Fibroblast of skin of abdomen (primary cell): ENCODE measurements at places on chromosomes 1 and 21.

DNA sequence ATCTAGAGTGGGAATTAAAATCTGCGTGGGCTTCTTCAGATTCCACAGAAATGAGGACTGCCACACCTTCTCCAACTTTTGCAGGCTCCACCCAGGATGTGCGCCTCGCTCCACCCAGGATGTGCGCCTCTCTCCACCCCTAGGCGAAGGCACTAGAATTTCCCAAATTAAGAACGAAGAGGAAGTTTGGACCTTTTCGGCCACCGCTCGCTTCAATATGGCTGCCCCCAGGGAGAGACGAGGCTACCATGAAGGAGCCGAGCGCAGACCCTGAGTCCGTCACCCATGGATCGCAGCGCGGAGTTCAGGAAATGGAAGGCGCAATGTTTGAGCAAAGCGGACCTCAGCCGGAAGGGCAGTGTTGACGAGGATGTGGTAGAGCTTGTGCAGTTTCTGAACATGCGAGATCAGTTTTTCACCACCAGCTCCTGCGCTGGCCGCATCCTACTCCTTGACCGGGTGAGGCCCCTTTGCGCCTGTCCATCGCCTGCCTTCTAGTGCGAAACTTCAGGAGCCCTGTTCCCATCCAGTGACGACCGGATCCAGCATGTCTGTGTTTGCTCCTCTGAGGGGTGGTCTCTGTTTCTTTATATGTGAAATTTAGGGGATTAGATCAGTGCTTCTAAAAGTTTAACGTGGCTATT lies at the start of the genes CRYZ and TYW3:
Gene CRYZ, minus strand, starts transcription at position 91 of the 644 bp plus-strand sequence. CDS start 8,229 bp downstream, outside the sequence.
Gene TYW3, plus strand, starts transcription at position 193 of the 644 bp plus-strand sequence. Its CDS starts 93 bp downstream, at position 286.
- peak; percentile 95 for DNase-seq

DNA sequence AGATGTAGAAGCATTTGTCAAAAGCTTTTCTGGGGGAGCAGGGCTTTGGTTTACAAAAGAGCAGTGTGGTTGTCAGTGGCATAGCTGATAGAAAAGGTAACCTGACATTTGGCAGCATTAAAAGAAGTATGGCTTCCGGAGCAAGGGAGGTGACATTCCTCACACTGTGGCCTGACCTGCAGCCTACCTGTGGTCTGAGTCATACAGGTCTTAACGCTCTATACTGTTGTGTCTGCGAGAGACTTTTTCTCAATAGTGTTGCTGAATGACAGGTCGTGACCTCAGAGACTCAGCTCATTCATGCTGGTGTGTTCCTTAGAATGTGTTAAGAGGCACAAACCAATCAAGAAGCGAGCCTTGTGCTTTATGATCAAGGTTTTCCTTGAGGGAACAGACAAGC lies 19.3 kb downstream of the PHGDH start:
- DNase-seq, result no peak

GRCh38 chr21:21241391-21241790 lies 243.2 kb downstream of the NCAM2 start:
- no peak for DNase-seq

DNA sequence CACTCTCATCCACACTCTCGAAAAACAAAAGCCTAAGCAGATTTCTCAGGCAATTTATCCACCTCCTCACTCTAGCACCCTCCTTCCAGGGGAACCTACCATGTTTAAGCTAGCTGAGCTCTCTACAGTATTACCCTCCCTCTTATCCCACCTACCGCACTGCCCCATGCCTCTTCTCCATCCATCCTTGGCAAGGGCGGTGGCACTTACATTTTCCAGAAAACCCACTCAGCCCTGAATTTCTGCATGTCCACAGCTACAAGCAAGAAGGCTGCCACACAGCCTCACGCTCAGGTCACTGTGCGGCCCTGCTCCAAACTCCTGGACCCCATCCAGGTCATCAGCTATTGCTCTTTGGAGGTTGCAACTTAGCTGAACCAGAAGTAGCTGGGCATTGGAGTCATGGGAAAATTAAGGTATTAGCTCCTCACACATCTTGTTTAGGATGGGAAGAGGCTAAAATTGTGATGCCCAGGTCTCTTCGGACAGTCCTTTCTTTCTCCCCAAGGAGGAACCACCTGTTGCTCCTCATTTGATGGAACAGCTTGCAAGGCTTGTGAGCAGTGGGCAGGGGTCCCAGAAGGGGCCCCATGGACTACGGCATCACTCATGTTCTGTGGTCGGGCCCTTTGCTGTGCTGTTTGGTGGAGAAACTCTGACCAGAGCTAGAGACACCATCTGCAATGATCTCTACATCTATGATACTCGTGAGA lies 1.1 kb downstream of the KLHDC9 start:
- no peak for DNase-seq

DNA sequence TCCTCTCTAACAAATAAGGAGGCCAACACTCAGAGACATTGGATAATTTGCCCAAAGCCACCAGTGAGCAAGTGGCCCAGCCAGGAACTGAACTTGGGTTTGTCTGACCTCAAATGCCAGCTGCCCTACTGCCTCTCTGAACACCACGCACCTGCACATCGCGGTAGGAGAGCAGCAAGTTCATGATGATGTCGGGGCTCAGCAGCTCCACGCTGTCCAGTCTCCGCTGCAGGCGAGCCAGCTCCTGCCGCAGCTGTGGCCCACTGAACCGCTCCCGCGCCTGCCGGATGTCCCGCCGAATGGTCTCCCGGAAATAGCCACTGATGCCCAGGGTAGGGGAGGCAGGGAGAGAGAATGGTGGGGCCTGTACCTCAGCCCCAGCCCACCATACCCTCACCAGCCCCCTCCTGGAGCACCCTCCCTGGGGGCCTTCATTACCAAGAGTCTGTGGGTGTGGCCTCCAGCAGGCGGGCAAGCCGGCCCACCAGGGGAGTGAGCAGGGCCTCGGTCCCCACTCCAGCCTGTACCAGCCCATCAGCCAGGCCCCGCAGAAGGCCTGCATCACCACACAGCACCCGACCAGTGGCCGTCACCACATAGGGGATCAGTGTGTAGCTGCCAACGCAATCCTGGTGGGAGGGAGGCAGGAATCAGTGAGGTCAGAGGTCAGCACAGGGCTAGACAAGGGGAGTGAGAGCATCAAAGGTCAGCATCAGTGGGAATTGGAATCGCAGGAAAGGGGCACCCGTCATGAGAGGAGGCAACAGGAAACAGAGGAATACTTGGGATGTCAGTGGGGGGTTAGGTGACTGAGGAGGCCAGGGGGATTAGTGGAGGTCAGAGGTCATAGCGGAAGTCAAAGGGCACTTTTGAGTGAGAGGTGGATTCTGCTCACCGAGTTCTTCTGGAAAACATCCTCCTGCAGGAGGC lies 2.7 kb downstream of the MAP3K6 start:
- no peak for DNase-seq

GRCh38 chr21:37223804-37224345 lies 43.3 kb downstream of the VPS26C start:
- DNase-seq, result no peak

- DNase-seq, result no peak
These were observed 59.2 kb upstream of the RASAL2 start for GRCh38 chr1:178034676-178035075.

DNA sequence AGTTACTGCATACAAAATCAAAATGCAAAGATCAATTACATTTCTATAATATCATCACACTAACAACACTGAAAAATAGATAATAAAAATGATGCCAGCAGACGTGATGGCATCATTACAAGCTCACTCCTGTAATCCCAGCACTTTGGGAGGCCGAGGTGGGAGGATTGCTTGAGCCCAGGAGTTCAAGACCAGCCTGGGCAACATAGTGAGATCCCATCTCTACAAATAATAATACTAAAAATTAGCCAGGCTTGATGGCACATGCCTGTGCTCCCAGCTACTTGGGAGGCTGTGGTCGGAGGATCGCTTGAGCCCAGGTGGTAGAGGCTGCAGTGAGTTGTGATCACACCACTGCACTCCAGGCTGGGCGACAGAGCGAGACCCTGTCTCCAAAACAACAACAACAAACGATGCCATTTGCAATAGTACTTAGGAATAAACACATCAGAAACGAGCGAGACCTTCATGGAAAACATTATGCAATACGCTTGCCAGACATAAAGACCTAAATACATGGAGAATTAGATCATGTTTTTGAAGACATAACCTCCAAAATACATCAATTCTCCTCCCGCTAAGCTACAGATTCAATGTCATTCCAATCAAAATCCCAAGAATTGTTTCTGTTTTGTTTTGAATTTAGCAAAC lies 86.6 kb upstream of the ERRFI1 start:
- DNase-seq, result no peak

GRCh38 chr1:187817782-187818181 lies 989.0 kb downstream of the PLA2G4A start:
- no peak for DNase-seq

DNA sequence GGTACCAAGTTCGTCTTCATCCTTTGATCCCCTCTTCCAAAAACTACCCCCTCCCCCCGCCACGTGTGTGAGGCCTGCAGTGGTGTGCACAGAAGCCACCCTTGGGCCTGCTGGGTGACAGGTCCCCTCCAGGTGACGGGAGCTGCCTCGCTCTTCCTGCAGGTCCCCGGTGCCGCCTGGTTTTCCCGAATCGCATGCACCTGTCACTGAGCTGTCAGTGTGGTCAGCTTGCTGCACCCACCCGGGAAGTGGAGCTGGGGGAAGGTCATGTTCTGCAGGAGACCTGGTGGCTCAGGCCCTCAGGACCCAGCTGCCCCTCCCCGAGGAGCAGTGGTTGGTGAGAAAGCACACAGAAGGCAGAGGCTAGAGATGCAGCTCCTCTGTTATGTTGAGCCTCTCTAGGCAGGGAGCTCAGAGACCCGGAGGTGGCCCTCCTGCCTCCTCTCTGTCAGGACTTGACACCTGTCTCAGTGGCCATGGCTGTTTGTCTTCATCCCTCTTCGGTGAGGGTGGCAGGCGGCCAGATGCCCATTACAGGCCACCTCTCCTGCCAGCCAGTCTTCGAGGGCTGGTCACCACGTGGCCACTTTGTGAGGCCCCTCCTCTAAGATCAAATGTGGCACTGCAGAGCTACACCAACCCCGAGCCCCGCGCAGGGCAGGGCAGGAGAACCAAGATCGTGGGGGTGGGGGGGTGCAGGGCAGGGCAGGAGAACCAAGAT lies 60.9 kb downstream of the SKI start:
- no peak for DNase-seq

DNA sequence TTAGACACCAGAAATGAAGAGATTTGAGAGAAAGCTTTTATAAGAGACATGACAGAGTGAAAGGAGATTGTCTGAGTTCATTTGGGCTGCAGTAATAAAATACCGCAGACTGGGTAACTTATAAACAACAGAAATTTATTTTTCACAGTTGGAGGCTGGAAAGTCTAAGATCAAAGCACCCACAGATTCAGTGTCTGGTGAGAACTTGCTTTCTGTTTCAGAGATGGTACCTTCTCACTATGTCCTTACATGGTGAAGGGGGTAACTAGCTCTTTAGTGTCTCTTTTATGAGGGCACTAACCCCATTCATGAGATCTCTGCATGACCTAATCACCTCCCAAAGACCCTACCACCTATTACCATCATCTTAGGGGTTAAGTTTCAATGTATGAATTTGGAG lies 30.9 kb upstream of the FCRL4 start:
- DNase-seq, result no peak

- DNase-seq, result peak; percentile 22
These were observed 4.8 kb upstream of the LRRC8B start for GRCh38 chr1:89519779-89520358.

- no peak for DNase-seq
These were observed 69.6 kb downstream of the PIK3R3 start for GRCh38 chr1:46062651-46063319.

- DNase-seq, result no peak
These were observed 25.9 kb downstream of the KRTAP19-8 start for GRCh38 chr21:31012133-31013089.

- DNase-seq, result peak; percentile 41
These were observed 25.1 kb downstream of the SPSB1 start for GRCh38 chr1:9317591-9318417.

GRCh38 chr1:41673806-41674205 lies 189.3 kb upstream of the EDN2 start:
- DNase-seq, result no peak

DNA sequence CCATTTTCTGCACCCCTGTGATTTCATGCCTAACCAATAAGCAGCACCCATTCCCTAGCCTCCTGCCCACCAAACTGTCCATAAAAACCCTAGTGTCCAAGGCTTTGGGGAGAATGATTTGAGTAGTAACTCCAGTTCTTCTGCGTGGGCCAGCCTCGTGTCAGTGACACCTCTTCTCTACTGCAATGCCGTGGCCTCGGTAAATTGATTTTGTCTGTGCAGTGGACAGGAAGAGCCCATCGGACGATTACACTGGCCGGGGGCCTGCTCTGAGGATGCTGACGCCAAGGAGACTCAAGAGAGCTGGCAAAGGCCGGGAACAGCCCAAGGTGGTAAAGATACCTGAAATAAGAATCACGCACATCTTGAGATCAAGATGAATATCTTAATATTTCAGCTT lies 29.3 kb downstream of the RSPH1 start:
- DNase-seq, result no peak

DNA sequence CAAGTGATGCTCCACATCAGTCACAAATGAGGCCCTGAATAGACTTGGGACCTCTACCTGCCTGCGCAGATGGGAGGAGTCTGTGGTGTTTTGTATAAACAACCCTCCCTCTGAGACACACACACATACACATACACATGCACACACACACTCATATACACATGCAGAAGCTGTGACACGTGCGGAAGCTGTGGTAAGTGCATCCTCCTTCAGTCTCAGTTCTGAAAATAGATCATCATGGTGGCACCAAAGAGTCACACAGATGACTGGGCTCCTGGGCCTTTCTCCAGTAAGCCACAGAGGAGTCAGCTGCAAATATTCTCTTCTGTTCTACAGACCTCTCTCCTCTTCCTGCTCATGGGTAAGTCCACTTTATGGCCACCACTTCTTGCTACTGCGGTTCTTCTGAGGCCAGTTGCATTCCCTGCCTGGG lies at the start of gene LY9:
Gene LY9, plus strand, starts transcription at position 224 of the 433 bp plus-strand sequence. Its CDS starts 14 bp downstream, at position 238.
- DNase-seq, result no peak

DNA sequence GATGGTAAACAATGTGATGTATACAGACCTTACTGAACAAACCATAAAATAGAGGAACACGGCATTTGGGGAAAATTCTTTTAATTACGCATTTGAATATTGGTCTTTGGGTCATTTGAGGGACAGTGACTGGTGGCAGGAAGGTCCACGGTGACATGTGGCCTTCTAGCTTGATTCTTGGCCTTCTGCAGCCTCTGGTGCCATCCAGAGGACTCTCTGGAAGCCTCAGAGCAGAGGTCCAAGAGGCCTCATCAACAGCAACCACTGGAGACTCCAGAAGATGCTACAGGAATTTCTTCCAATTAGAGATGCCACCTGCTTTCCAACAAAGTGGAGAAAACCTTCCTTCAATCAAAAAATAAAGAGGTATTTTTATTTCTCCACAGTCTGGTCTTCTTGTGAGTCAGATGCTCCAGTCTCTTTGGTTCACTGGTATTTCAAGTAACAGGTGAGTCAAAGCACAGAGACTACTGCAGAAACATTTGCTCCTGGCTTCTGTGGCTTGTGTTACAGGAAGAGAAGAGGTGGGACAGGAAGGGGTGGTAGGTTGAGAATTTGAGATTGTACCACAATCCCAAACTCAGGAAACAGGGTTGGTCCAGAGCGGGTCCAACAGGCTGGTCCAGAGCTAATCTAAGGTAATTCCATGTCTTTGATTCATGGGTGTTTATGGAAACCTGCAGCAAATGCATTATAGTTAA lies 2.7 kb upstream of the F5 start:
- DNase-seq, result no peak
